CD14-positive monocyte (primary cell): ENCODE measurements at places on chromosomes 7 and 10. TPM values are rescaled to one million over a fixed set of nuclear protein-coding genes. Genes with fewer than 3 reads are reported as not detected.

DNA sequence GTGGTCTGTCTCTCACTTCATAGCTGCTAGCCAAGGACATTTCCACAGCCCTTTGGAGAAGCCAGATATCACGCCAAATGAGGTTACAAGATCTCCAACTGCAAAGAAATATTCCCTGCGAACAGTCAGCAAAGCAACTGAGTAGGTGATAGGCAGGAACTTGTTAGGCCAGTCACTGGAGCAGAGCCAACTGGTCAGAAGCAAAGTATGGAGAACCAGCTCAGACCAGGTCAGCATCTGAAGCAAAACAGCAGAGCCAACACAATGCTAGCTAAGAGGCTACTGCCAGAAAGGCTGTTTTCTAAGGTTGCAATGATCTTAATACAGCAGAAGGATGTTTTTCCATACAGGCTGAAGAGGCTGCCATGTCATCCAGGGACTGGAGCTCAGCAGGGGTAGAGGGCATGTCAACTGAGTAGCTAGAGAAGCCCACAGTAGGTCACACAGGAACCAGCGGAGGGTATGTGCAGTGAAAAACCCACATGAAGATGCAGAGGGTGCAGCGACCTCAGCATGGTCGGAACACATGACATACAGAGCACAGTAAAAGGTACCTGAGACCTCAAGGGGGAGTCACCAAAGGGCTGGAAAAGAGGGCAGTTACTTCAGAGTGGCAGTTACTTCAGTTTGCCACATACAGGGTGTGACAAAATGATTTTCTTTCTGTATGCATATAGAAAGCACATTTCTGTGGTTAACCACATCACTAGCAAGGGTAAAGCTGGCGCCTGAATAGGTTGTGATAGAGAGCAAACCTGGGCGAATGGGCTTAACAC is 8.9 kb downstream of the SEC31B start:
- peaks cover 12% of the 10 kb centered on the region for H3K4me1 ChIP-seq
- H3K4me3 ChIP-seq: no peak overlapping the region
- no peak overlapping the region for H3K27ac ChIP-seq

DNA sequence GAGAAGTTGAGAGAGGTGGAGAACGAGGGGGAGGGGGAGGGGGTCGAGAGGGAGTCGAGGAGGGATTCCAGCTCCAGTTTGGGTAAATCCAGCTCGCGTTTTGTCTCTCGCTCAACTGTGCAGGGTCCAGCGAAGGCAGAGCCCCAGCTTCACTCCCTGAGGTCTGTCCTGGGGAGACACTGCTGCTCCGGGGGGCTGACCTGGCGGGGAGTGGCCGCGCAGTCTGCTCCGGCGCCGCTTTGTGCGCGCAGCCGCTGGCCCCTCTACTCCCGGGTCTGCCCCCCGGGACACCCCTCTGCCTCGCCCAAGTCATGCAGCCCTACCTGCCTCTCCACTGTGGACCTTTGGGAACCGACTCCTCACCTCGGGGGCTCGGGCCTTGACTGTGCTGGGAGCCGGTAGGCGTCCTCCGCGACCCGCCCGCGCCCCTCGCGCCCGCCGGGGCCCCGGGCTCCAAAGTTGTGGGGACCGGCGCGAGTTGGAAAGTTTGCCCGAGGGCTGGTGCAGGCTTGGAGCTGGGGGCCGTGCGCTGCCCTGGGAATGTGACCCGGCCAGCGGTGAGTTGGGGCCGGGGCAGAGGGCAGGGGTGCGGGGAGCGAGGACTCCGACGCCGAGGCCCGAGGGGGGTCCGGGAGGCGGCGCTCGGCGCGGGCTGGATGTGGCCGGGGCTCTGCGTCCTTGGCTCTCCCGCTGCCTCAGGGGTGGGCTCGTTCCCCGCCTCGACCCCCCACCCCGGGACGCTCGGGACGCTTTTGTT is at the start of gene TET1:
Gene TET1, plus strand, starts transcription at position 152 of the 757 bp plus-strand sequence. CDS start 12,002 bp downstream, outside the sequence.
- H3K36me3 ChIP-seq: no peaks in the 10 kb centered on the region
- H3K4me1 ChIP-seq: peaks cover 21% of the 10 kb centered on the region
- no peak for DNase-seq
- H3K27ac ChIP-seq: no peak within 1 kb of the TSS
- peak within 1 kb of the TSS; percentile 56 for H3K4me3 ChIP-seq

- no peaks in the 10 kb centered on the region for H3K27me3 ChIP-seq
- peak overlapping the region; percentile 98 for H3K4me3 ChIP-seq
- peak; percentile 10 for DNase-seq
- H3K36me3 ChIP-seq: peaks cover under 1% of the 10 kb centered on the region
These were observed 816 bp downstream of the TECPR1 start for GRCh38 chr7:98251231-98251600.

DNA sequence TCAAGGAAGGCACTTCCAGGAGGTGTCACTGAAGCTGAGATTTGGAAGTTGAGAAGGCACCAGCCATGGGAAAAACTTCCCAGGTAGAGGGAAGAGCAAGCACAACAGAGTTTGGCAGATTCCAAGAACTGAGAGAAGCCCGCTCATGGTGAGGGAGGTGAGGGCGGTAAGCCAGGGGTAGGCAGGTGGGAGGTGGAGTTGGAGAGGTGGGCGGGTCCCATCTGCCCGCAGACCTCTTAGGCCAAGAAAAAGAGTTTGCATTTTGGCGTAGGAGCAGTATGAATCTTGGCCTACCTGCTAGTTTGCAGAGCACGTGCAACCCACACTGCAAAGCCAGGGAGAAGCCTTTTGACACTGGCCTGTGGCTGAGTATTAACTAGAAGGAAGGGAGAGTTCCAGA is 18.8 kb downstream of the FRMPD2 start:
- no peaks in the 10 kb centered on the region for H3K27me3 ChIP-seq
- no peak overlapping the region for H3K27ac ChIP-seq
- no peak overlapping the region for H3K4me3 ChIP-seq

GRCh38 chr7:45328403-45328981 is 170.9 kb downstream of the RAMP3 start:
- H3K4me3 ChIP-seq: no peak overlapping the region
- no peaks in the 10 kb centered on the region for H3K4me1 ChIP-seq
- DNase-seq: no peak

GRCh38 chr10:62578301-62578700 is 204.1 kb downstream of the ZNF365 start:
- no peak for DNase-seq
- H3K4me1 ChIP-seq: peaks cover 5% of the 10 kb centered on the region
- H3K4me3 ChIP-seq: no peak overlapping the region
- peaks cover 8% of the 10 kb centered on the region for H3K27me3 ChIP-seq
- no peaks in the 10 kb centered on the region for H3K36me3 ChIP-seq
- no peak overlapping the region for H3K27ac ChIP-seq

DNA sequence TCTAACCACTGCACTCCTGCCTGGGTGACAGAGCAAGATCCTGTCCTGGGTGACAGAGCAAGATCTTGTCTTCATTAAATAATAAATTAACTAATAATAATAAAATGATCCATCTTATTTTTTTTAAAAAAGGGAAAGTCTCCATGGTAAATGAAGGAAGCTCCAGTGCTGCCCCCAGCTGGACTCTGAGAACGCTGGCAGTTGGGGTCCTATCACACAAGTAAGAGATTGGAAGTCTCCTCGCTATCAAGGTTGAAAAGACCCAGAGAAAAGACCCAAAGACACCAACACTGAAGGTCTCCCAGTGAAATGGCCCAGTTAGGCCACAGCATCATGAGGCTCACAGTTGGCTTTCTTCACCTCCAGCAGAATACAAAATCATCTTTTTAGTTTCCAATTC is 13.8 kb upstream of the C10orf67 start:
- H3K27me3 ChIP-seq: peaks cover 2% of the 10 kb centered on the region
- no peak overlapping the region for H3K4me3 ChIP-seq
- no peaks in the 10 kb centered on the region for H3K36me3 ChIP-seq

DNA sequence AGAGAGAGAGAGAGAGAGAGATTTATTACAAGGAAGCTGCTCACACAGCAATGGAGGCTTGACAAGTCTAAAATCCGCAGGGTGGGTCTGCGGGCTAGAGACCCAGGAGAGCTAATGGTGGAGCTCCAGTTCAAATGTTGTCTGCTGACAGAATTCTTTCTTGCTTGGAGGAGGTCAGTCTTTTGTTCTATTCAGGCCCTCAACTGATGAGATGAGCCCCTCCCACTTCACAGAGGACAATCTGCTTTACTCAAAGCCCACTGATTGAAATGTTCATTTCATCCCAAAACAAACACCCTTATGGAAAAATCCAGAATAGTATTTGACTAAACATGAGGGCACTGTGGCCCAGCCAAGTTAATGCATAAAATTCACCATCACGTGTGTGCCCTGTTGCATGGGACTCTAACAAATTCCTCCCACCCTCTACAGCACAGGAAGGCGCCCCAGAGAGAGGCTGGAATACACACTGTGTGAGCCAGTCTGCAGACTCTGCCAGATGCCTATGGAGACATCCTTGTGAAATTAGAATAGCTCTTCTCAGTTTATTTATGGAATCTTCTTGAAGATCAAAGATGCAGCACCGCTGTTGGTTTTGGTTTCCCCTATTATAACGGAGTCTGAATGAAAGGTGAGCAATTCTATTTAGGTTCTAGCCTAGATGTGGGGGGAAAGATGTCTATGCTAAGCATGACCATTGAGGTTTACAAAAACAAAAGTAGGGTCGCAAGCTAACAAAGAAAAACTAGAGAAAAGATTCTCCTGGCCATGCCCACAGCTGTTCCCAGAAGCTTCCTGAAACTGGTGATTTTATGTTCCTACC is 123.0 kb upstream of the SFMBT2 start:
- H3K4me1 ChIP-seq: no peaks in the 10 kb centered on the region
- H3K27ac ChIP-seq: no peak overlapping the region
- no peak for DNase-seq
- H3K36me3 ChIP-seq: no peaks in the 10 kb centered on the region
- no peak overlapping the region for H3K4me3 ChIP-seq
- H3K27me3 ChIP-seq: peaks cover 9% of the 10 kb centered on the region

GRCh38 chr10:5890452-5890915 is 441 bp downstream of the FBH1 start:
- peak overlapping the region; percentile 65 for H3K4me3 ChIP-seq
- H3K4me1 ChIP-seq: peaks cover 22% of the 10 kb centered on the region
- peak overlapping the region; percentile 35 for H3K27ac ChIP-seq
- no peak for DNase-seq

DNA sequence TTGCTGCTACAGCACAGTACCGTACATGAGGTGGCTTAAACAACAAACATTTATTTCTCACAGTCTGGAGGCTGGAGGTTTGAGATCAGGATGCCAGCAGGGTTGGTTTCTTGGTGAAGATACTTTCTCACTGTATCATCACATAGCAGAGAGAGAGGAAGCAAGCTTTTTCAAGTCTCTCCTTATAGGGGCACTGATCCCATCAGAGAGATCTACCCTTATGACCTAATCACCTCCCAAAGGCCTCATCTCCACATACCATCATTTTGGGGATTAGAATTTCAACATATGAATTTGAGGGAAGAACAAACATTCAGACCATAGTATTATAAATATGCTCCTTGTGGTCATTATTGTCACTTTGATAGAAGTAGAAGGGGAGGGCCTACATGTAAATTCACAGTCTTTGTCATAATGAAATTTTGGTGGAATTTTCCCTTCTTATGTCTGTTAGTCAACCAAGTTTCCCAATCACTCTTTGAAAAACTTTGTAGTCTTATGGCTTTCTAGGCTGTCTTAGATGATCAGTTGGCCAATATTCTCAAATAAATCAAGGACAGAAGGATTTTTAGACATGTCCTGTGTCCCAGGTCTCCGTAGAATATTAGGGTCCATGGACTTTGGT is 606.2 kb downstream of the LRMDA start:
- H3K4me1 ChIP-seq: peaks cover 8% of the 10 kb centered on the region
- no peak overlapping the region for H3K4me3 ChIP-seq
- H3K36me3 ChIP-seq: peaks cover 44% of the 10 kb centered on the region
- DNase-seq: no peak
- no peaks in the 10 kb centered on the region for H3K27me3 ChIP-seq

GRCh38 chr10:32947586-32947985 is 10.4 kb downstream of the ITGB1 start:
- peaks cover 16% of the 10 kb centered on the region for H3K4me1 ChIP-seq
- H3K27ac ChIP-seq: no peak overlapping the region
- DNase-seq: no peak
- H3K4me3 ChIP-seq: no peak overlapping the region
- no peaks in the 10 kb centered on the region for H3K27me3 ChIP-seq

DNA sequence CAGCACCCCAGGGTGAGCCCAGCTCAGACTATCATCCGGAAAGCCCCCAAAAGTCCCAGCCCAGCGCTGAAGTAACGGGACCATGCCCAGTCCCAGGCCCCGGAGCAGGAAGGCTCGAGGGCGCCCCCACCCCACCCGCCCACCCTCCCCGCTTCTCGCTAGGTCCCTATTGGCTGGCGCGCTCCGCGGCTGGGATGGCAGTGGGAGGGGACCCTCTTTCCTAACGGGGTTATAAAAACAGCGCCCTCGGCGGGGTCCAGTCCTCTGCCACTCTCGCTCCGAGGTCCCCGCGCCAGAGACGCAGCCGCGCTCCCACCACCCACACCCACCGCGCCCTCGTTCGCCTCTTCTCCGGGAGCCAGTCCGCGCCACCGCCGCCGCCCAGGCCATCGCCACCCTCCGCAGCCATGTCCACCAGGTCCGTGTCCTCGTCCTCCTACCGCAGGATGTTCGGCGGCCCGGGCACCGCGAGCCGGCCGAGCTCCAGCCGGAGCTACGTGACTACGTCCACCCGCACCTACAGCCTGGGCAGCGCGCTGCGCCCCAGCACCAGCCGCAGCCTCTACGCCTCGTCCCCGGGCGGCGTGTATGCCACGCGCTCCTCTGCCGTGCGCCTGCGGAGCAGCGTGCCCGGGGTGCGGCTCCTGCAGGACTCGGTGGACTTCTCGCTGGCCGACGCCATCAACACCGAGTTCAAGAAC is 1.1 kb downstream of the VIM start:
- peaks cover 40% of the 10 kb centered on the region for H3K4me1 ChIP-seq
- peak overlapping the region; percentile 100 for H3K4me3 ChIP-seq
- peak overlapping the region; percentile 100 for H3K27ac ChIP-seq
- H3K36me3 ChIP-seq: peaks cover 34% of the 10 kb centered on the region

GRCh38 chr7:48299580-48300169 is 128.4 kb downstream of the ABCA13 start:
- H3K27me3 ChIP-seq: no peaks in the 10 kb centered on the region
- peak; percentile 59 for DNase-seq
- H3K4me3 ChIP-seq: no peak overlapping the region

- no peaks in the 10 kb centered on the region for H3K4me1 ChIP-seq
- DNase-seq: no peak
- H3K4me3 ChIP-seq: no peak overlapping the region
- no peaks in the 10 kb centered on the region for H3K27me3 ChIP-seq
These were observed 180.2 kb downstream of the XPNPEP1 start for GRCh38 chr10:109743146-109743545.

The TBX20 gene
- polyA plus RNA-seq: not detected

The PKD2L1 gene
- polyA plus RNA-seq: 0.09 and 0.15 TPM in 2 replicates

The HOXA5 gene
- polyA plus RNA-seq: 0.85 TPM

The LRMDA gene
- polyA plus RNA-seq: 39.8 and 43.1 TPM in 2 replicates

The LDB3 gene
- not detected for polyA plus RNA-seq

The ATP6V0E2 gene
- 4.4 and 14.2 TPM in 2 replicates for polyA plus RNA-seq

The GJD4 gene
- not detected for polyA plus RNA-seq
